ENCODE measurements at places on chromosomes 1 and 21. TPM values are rescaled to one million over a fixed set of nuclear protein-coding genes. Genes with fewer than 3 reads are reported as not detected.

GRCh38 chr21:34126269-34126668, 52.9 kb downstream of the MRPS6 start:
- H3K27me3 ChIP-seq = no peaks in the 10 kb centered on the region
- H3K36me3 ChIP-seq = peaks cover 14% of the 10 kb centered on the region
- no peak overlapping the region for H3K4me3 ChIP-seq
- H3K4me1 ChIP-seq = peaks cover 81% of the 10 kb centered on the region

DNA sequence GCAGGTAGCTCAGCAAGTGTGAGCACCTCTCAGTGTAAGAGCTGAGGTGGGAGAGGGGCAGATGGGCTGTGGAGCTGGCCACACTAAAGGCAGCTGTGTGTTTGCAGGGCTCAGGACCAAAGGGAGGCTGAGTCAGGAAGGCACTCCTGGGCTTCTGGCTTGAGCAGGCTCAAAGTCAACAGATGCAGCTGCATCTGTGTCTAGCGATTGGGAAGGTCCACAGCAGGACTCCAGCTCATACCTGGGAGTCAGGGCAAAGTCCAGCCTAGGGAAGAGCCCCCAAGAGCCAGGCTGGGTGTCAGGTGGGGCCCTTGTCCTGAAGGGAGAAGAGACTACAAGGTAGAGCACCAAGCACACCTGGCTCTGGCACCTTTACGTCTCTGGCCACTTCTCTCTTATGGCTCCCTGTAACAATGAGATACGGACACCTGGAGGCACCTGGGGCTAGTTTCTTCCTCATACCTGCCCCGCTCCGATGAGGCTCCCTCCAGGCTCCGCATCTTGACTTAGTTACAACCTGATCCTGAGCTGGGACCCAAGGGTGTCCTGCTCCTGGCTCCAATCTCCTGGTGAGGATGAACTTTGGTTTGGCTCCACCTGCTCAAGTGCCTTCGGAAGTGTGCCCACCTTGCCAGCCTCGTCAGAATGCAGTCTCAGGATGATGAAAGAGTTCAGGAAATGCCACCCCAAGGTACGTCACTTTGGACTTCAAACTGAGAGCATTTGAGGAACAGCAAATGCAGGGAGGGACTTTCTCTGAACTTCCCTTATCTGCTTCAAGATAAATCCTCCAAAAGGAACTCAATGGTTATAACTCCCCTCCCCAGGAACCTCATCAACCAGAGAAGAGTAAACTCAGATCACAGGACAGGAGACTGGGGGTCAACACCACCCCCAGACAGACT, 21.5 kb upstream of the SLC2A1 start:
- no peaks in the 10 kb centered on the region for H3K4me1 ChIP-seq
- H3K27me3 ChIP-seq = no peaks in the 10 kb centered on the region
- no peak overlapping the region for H3K4me3 ChIP-seq
- H3K27ac ChIP-seq = no peak overlapping the region
- no peaks in the 10 kb centered on the region for H3K36me3 ChIP-seq

The TRIM46 gene
- 0.60 TPM for polyA plus RNA-seq

The PBX1 gene
- 11.4 TPM for polyA plus RNA-seq

Data from sigmoid colon (tissue), 7 donors.